GM23248 (cell line): ENCODE measurements at places on chromosomes 3 and 15. TPM values are rescaled to one million over a fixed set of nuclear protein-coding genes. Genes with fewer than 3 reads are reported as not detected.
A peak's percentile ranks its signal among the peaks of the same experiment; 100 is the strongest.

PLXNA1 gene
- total RNA-seq, result 84.7 and 86.1 TPM in 2 replicates

ALPK3 gene
- total RNA-seq, result 0.13 and 5.0 TPM in 2 replicates

MFN1 gene
- total RNA-seq, result 44.7 and 54.9 TPM in 2 replicates

RTP1 gene
- total RNA-seq, result not detected in 2 replicates

LDHAL6B gene
- total RNA-seq, result not detected in 2 replicates

RMDN3 gene
- total RNA-seq, result 25.9 and 30.0 TPM in 2 replicates

SLC24A5 gene
- total RNA-seq, result not detected in 2 replicates

GRCh38 chr15:69126054-69126469 lies 34.4 kb upstream of the GLCE start:
- DNase-seq, result peak; percentile 27
- H3K36me3 ChIP-seq, result no peaks in the 10 kb centered on the region
- no peak overlapping the region for H3K27ac ChIP-seq
- no peak overlapping the region for H3K4me3 ChIP-seq
- peaks cover 2% of the 10 kb centered on the region for H3K27me3 ChIP-seq

GRCh38 chr3:50930371-50931208 lies 255.9 kb downstream of the DOCK3 start:
- H3K4me1 ChIP-seq, result no peaks in the 10 kb centered on the region
- H3K36me3 ChIP-seq, result no peaks in the 10 kb centered on the region
- DNase-seq, result no peak
- no peak overlapping the region for H3K27ac ChIP-seq
- no peaks in the 10 kb centered on the region for H3K27me3 ChIP-seq

GRCh38 chr3:169686874-169687273 lies 23.4 kb upstream of the MECOM start:
- H3K36me3 ChIP-seq, result no peaks in the 10 kb centered on the region
- no peak overlapping the region for H3K4me3 ChIP-seq
- H3K27ac ChIP-seq, result no peak overlapping the region
- no peaks in the 10 kb centered on the region for H3K27me3 ChIP-seq
- no peak for DNase-seq

- H3K4me1 ChIP-seq, result no peaks in the 10 kb centered on the region
- no peak for DNase-seq
Measured at GRCh38 chr15:100021653-100022052, 288.4 kb upstream of the LYSMD4 start.

DNA sequence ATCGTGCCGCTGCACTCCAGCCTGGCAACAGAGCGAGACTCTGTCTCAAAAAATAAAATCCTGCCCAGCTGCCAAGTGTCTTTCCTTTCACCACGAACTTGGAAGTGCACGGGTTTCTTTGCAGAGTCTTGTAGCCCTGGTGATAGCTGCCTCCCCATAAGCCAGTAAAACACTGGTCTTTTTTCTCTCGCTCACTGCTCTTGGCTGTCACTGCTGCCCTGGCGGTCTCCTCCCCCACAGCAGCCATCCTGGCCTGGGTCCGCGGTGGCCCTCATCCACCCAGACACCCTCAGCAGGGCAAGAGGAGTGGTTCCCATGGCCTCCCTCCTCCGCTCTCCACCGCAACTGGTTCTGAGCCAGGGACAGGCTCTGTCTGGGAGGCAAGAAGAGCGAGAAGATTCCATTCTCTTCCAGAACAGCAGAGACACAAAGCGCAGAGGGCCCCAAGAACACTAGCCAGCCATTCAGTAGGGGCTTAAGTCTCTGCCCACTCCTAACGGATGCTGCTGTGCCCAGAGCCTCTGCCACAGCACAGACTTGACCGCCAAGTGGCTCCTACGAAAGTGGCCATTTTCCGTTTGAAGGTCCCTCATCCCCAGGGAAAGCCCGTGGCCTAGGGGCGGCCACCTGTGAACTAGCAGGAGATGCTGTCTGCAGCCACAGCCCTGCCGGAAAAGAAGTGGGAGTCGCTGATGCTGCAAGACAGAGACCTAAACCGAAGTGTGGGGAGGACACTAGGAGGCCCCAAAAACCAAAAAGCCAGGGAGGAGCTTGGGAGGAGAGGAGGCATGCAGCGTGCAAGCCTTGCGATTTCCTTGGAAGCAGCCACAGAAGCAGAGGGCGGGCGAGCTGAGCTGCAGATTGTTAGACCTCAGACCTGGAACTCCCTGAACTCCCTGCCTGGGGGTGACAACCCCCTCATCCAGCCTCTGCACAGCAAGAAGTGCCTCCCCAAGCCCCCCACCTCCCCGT lies 44.1 kb downstream of the KLHL25 start:
- no peak overlapping the region for H3K4me3 ChIP-seq
- peak; percentile 65 for DNase-seq
- peak overlapping the region; percentile 38; the same call in 1 of the 2 replicates for H3K27ac ChIP-seq
- H3K4me1 ChIP-seq, result peaks cover 22% of the 10 kb centered on the region
- H3K27me3 ChIP-seq, result no peaks in the 10 kb centered on the region
- H3K36me3 ChIP-seq, result peaks cover 10% of the 10 kb centered on the region; the same call in 1 of the 2 replicates

DNA sequence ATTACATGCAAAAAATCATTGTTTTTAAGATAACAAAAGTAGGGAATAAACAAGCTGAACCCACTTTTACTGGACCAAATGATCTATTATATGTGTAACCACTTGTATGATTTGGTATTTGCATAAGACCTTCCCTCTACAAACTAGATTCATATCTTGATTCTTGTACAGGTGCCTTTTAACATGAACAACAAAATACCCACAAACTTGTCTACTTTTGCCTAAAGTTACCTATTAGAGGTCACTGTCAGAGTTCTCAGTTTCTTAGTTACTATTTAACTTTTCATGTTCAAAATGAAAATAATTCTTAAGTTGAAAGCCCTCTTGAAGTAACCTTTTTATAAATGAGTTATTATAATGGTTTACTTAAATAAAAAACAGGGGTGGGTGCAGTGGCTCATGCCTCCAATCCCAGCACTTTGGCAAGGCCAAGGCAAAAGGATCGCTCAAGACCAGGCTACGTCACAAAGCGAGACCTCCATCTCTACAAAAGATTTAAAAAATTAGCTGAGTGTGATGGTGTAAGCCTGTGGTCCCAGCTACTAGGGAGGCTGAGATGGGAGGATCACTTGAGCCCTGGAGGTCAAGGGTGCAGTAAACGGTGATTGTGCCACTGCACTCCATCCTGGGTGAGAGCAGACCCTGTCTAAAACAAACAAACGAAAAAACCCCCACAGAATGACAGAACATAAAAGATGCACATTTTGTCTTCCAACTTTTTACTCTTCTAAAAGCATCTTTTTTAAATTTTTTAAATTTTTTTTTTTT lies 16.0 kb downstream of the ACTR8 start:
- H3K27me3 ChIP-seq, result no peaks in the 10 kb centered on the region
- H3K36me3 ChIP-seq, result peaks cover 52% of the 10 kb centered on the region; the same call in 1 of the 2 replicates
- no peak overlapping the region for H3K27ac ChIP-seq
- DNase-seq, result no peak

DNA sequence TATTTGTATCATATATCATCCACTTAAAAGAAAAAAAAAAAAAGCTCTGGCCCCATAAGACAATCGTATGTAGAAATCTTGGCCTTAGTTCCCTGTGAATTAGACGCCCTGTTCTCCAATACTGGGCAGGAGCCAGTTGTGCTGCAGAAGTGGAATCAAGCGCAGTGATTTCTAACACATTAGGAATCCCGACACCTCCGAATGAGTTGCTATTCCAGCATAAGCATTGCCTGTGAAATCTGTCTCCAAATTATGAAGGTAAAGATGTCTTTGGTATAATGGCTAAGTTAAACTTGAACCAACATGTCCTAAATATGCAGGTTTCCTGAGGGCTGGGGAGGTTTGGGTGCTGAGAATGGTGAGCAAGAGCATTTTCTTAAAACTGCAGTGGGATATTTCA lies 199.4 kb upstream of the ARRDC4 start:
- no peaks in the 10 kb centered on the region for H3K36me3 ChIP-seq
- DNase-seq, result no peak
- H3K27ac ChIP-seq, result no peak overlapping the region
- no peak overlapping the region for H3K4me3 ChIP-seq

DNA sequence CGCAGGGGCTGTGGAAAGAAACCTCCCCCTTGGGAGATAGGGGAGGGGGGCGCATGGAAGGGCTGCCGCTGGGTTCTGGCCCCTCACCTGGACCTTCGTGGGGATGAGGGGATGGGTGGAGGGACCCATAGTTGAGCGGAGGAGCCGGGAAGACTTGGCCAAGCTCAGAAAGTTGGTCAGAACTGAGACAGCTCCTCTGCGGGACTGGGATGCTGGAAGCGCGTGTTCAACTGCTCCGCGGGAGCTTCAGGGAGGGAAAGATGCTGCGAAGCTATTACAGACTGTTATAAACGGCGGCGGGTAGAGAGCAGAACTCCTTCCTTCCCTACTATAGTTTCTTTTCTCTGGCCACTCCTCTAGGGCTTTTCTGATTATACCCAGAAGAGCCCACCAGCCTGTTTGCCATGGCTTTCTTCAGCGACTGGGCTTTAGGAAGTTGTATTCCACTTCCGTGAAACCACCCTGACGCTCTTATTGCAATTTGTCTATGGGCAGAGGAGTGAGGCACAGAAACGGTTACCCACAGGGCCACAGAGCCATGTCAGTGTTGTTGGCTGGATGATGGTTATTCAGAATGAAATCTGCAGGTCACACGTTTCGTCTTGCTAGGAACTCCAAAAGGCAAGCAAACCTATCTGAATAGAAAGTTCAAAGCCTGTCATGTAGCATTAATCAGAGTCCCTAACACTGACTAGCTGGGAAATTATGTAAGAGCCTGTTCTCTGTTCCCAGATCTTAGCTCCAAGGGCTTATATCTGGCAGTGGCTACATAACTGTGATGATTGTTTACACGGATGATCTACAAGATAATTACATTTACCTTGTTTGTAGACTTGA lies 1.1 kb downstream of the SYNPR start:
- no peak overlapping the region for H3K27ac ChIP-seq
- H3K27me3 ChIP-seq, result peaks cover 48% of the 10 kb centered on the region
- no peaks in the 10 kb centered on the region for H3K36me3 ChIP-seq
- no peaks in the 10 kb centered on the region for H3K4me1 ChIP-seq
- peak; percentile 53 for DNase-seq
- H3K4me3 ChIP-seq, result no peak overlapping the region

DNA sequence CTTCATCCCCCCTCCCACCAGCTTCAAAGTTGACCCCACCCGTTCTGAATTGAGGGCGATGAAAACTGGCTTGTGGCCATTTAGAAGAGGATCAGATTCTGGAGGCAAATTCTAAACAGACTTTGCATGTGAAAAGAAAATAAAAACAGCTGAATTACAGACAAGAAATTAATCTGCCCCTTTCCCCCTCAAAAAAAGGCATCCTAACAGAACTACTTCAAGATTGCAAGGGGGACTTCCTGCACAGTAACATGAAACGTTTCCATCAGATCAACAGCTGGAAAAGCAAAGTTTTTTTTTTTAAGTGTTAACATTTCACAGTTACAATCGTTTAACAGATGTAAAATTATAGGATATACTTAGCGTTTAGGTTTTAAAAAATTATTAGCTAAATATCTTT lies 229.3 kb downstream of the RORA start:
- DNase-seq, result no peak
- H3K4me3 ChIP-seq, result no peak overlapping the region
- H3K36me3 ChIP-seq, result no peaks in the 10 kb centered on the region; the same call in 1 of the 2 replicates
- H3K27me3 ChIP-seq, result no peaks in the 10 kb centered on the region

DNA sequence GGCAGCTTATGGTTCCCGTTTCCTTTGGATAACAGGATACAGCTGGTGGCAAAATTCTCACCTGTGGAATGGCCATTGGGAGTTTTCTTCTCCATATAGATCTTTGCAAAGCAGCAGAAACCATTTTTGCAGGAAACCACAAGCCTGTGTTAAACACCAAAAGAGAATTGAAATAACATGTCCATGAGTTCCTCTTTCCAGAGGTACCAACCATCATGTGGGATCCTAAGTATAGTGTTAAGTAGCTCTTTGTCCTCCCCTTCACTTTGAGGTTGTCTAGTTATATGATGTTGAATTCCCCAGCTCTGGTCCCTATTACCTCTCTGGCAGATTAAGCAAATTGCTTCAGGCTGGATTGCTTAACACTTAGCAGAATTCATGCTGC lies 94.9 kb downstream of the AKAP13 start:
- peak; percentile 17 for DNase-seq
- H3K4me3 ChIP-seq, result no peak overlapping the region
- no peak overlapping the region for H3K27ac ChIP-seq
- H3K4me1 ChIP-seq, result peaks cover 55% of the 10 kb centered on the region

GRCh38 chr3:128486681-128487537 lies 6.1 kb downstream of the GATA2 start:
- no peaks in the 10 kb centered on the region for H3K36me3 ChIP-seq
- peak overlapping the region; percentile 88 for H3K27ac ChIP-seq
- peaks cover 39% of the 10 kb centered on the region for H3K4me1 ChIP-seq
- peak overlapping the region; percentile 90 for H3K4me3 ChIP-seq

DNA sequence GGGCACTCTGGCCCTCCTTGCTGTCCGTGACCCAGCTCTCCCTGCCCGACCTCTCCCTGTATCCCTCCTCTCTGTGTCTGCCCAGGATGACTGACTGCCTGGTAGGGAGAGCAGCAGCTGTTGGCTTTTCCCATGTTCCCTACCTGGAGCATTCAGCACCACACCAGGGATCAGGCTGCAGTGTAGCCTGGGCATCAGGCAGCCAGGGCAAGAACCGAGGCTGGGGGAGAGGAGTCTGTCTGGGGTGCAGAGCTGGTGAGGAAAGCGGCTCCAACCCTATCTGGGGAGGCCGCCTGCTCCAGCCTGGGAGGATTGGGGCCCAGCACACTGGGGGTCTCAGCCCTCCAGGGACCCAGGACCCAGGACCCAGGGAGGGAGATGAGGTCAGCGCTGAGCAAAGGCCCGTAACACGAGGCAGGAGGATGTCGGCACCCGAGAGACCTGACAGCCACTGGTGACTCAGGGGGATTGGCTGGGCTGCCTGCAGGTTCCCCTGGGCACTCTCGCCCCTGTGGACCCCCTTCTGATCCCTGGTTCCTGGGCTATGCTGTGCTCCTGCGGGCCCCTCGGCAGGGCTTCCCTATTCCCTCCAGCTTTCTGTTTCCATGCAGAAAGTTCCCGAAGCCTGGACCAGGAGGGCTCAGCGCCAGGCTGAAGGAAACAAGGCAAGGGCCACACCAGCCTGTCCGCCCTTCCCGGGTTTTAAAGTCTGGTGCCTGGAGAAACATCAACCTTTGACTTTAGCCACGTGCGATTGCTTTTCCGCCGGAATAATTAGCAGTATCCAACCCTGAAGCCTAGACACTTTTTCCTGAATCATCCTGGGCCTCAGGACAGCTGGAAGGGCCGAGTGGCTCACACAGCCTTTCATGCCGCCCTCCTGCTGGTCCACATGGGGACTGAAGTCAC lies 128.2 kb upstream of the MEF2A start:
- H3K36me3 ChIP-seq, result no peaks in the 10 kb centered on the region
- H3K4me1 ChIP-seq, result peaks cover 25% of the 10 kb centered on the region
- no peaks in the 10 kb centered on the region for H3K27me3 ChIP-seq
- no peak overlapping the region for H3K4me3 ChIP-seq

DNA sequence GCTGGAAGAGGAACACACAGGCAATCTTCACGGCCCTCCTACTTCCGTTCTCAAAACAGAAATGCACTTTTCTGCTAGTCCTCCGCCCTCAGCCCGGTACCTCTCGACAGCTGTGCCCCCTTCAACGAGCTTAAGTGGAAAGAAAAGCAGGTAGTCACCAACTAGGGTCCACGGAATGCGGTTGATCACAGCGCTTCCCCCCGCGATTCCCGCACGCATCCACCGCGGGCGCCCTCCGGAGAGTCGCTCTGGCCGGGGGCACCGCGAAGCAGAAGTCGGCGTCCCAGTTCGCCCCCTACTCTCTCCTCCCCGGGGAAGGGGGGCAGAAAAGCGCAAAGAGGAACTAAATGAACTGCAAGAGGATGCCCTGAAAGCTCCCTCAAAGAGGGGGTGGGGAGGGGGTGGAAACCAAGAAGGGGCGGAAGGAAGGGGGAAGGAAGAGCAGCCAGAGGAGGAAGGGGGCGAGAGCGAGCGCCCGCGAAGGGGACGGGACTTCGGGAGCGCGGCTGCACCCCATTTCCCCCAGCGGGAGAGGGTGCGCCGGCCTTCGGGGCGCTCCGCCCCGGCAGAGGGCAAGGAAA lies 738 bp downstream of the ACAP2 start:
- H3K4me3 ChIP-seq, result peak overlapping the region; percentile 98
- H3K36me3 ChIP-seq, result no peaks in the 10 kb centered on the region
- DNase-seq, result peak; percentile 76
